Memory B cell (primary cell): ENCODE measurements at places on chromosomes 2 and 18.

DNA sequence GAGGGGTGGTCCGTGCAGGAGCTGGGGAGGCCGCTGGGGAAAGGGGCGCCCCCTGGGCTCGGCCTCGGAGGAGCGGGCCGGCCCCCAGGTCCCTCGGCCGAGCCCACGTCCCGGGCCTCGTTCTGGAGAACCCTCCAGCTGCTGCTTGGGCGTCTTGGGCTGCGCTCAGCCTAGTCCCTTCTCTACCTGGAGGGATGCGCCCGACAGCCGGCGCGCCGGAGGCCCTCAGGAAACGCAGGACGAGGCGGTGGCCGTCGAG is 293 bp upstream of the D2HGDH start:
- no peak for DNase-seq

- DNase-seq, result no peak
Observed at GRCh38 chr2:231452799-231453508, 11.3 kb downstream of the NCL start.

DNA sequence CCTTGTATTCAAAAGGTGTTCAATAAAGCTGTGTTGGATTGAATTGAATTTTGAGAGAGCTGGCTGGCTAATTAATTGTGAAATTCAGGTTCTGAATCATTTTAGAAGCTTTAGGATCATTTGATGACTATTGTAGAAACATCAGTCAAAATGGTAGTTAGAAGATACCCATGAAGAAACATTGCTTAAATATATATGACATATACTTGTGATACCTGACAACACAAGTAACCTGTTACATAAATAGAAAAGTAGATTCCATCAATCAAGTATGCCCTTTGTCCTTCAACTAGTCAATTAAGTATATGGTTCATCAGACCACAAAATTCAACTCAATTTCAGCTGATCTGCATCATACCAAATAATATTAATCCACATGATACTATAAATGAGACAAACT is 185.6 kb downstream of the PID1 start:
- no peak for DNase-seq

DNA sequence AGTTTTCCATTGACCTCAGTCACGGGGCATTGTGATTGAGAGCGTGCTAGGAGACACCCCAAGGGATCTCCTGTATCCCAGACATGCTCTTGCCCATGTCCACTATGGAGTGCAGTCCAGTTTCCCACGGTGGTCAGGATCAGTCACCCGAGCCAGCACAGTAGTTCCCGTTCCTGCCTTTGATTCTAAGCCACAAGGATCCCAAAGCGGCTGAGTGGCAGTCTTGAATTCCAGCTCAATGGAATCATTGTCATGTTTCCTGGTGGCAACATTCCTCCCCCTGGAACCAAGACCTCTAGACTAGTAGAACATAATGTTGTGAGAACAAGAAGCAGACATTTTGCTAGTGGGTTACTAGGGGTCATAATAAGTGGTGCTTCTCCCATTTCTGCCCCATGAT is 154.3 kb downstream of the SEPTIN10 start:
- no peak for DNase-seq

DNA sequence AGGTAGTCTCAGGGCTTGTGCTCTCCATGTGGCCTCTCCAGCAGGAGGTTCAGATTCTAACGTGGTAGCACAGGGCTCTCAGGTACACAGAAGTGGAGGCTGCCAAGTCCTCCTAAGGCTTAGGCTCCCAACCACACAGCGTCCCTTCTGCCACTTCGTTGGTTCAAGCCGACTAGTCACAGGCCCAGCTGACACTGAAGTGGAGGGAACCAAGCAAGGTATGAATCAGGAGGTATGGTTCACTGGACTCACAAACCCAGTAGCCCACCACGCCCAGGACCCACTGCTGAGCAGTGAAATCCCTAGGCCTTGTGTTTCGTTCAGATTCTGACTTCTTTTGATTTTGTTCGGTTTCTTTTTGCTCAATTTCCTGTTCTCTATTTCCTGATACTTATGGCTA is 46.0 kb upstream of the SEC11C start:
- no peak for DNase-seq

DNA sequence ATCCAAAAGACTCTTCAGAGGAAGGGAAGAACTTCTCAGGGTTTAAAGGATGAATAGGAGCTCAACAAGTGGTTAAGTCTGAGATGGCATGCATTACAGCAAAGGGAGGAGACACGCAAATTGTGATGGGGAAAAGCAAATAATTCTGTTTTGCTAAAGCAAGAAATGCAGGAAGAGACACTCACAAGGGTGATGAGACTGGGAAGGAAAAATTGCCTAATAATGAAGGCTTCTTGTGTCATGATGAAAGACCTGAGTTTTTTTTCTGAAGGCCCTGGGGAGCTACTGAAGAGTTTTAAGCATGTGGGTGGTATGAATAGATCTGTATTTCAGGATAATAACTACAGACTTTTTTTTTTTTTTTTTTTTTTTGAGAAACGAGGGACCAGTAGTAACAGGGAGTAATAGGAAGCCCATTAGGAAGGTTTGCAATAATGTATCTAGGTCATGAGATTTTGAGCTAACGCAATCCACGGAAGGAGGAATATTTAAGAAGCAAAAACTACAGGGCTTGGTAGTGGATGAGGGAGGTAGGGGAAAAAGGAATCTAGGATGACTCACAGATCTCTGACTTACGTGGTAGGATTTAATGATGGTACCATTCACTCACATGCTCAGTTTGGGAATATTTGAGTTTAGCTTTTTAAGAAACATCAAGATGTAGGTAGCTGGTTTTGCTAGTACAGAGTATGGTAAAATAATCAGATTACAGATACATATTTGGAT is 16.0 kb upstream of the SERPINB3 start:
- DNase-seq, result no peak

- DNase-seq, result no peak
Observed at GRCh38 chr2:192159736-192160135, 35.0 kb downstream of the TMEFF2 start.

DNA sequence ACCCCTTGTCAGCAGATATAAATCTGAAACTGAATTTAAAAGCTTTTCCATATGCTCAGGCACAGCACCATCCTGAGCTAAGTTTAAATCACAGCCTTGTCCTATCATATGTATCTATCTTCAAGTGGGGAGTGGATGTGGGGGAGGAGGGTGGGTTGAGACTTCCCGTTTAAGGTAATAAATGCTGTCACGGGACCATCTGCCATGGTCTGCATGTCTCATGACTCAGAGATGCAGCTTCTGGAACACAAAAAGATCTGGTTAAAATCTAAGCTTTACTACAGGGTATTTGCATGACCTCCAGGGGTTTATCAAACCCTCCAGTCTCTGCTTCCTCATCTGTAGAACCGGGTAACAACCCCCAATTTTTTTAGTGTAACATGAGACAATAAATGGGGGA is 377.7 kb upstream of the ST6GAL2 start:
- DNase-seq, result no peak

DNA sequence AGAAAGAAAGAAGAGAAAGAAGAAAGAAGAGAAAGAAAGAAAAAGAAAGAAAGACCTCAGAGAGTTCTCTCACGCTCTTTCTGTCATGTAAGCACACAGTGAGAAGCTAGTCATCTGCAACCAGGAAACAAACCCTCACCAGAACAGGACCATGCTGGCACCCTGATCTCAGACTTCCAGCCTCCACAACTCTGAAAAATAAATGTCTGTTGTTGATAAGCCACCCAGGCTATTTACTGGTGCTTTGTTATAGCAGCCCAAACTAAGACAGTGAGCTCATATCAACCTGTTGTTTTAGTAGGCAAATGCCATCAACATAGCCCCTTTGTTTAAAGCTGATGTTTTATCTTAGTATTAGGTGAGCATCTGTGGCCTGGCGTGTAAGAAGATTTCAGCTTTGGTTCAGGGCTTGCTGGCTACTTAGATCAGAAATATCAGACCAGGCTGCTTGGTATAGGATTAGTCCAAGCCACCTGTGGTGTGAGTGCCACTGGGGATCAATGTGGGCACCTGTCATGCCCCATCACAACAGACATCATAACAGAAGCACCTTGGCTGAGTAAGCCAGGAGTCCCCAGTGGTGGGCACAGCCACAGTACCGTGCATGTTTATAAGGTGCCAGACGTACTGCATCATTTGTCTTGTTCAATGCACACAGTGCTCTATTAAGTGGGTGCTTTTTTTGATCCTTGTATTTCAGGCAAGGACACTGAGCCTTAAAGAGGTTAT is 94.4 kb downstream of the LBH start:
- no peak for DNase-seq

DNA sequence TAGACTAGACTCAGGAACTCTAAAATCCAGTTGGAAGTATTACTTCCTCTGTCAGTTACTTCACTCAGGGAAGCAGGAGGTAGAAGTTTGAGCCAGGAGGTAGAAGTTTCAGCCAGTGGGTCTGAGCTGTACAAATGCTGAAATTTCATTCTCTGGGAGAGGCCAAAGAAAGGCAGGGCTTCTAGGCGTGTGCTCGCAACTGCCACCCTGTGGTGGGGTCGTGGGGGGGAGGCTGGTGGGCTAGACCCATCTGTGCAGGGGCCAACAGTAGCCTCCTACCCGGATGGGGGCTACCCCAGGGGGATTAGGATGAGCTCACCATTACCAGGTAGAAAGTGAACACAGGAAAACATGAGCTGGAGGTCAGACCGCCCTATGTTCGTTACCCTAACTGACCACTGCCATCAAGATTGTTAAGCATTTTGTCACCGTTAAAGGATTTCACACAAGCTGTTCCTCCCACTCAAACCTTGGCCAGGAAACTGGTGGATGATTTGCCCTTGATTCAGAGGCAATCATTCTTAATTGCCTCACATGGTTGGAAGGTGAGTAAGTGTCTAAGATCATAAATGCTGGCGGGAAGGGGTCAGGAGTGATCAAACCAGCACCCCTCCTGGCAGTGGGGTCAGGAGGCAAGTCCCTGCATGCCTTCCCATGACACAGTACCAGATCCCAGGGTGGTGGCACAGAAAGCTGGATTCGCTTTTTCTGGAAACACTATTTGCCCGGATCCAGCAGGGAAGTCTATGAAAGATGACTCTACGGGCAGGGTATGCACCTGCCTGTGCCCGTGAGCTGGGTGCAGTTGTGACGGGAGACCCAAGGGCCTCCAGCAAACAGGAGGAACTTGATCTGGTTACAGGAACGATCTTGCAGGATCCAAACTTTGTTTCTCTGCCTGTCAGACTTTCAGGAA is 5.2 kb upstream of the FHL2 start:
- no peak for DNase-seq

DNA sequence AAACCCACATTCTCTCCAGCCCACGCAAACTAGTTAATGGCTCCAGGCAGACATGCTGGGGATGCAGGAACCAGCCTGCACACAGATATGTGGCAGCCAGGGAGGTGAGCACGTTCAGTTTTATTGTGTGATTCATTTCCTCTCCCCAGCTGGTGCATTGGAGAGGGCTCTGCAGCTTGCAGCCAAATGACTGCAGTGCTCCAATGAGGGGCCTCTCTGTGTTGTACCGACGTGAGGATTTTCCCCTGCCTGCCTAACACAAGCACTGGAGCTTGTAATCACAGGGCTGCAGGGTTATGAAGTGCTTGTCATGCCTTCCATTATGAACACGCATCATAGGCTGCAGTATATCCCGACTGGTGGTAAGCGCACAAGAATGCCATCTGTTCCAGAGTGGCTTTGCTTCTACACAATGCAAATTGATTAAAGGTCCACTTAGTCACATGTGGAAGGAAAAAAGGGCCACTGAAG is 92.3 kb upstream of the THUMPD2 start:
- no peak for DNase-seq

GRCh38 chr2:159285433-159285832 is 1.1 kb downstream of the WDSUB1 start:
- no peak for DNase-seq

- DNase-seq, result no peak
Observed at GRCh38 chr2:109648041-109648527, 33.9 kb downstream of the SOWAHC start.

- DNase-seq, result no peak
Observed at GRCh38 chr2:237701033-237701858, 73.9 kb downstream of the LRRFIP1 start.

- DNase-seq, result no peak
Observed at GRCh38 chr2:167785606-167786216, 461.7 kb downstream of the STK39 start.

GRCh38 chr2:148552675-148553331 is 91.7 kb upstream of the EPC2 start:
- DNase-seq, result no peak

DNA sequence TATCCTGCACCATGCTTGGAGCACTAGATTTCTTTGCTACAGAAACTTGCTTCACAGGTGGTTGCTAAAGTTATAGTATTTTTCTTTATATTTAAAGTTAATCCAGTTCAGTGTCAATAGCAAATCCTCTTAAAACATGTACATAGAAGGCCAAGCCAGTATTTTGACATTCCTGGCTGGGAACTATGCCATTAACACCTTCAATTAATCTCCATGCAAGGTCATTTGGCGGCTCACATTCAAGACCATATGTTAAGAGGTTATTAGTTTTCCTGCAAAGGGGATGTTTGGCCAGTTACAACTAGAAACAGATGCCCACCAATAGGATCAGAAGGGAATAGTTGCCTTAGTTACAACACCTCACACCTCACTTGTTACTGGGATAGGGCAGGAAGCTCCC is 261.3 kb upstream of the MEIS1 start:
- no peak for DNase-seq

DNA sequence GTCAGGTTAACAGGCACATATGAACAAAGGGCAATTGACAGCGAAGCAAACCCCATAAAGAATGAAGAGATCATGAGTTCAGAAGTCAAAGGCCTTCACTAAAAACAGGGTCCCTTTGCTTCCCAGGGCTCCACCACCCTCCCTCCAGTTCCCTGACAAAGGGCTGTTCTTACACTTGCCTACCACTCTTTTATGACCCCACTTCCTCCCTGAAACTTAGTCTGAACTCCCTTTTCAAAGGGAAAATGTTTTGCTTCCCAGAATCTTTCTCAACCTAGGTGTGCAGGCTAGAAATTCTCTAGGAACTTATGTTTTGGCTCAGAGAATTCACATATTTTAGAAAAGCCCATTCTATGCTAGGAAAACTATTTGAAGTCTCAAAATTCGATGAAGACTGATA is 86.0 kb upstream of the ITGA4 start:
- no peak for DNase-seq

DNA sequence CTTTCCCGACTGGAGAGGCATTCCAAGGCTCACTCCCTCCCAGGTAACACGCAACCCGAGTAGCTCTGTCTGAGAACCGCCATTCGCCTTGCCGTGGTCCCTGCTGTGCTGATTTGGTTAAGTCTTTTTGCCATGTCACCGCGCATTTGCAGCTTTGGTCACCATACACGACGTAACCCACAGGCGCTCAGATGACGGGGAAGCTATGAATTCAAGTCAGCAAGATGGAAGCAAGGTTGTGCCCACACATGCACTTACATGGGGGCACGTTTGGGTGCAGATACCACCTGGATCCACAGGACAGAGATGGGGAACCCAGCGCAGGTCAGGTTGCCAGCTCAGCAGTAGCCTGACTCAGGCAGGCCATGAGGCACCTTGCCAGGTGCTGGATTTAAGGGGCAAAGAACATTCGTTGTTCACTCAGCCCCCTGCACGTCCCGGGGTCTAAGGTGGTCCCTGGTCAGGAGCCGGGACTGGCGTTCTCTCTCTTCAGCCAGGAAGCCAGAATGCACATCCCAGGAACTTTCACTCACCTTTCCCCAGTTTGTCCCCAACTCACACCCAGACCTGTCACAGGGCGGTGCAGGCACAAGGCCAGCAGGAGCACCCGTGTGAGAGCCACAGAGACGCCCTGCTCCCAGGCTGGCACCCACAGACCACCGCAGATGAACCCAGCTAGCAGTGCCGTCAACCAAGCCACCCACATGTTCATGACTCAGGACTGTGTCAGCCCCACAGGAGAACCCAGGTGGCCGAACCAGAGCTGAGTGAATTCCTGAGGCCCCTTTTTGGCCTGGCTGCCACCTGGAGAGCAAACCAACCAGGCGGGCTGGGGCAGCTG is 19.9 kb downstream of the SNED1 start:
- DNase-seq, result no peak
